ENCODE measurements at places on chromosomes 11 and 22. TPM values are rescaled to one million over a fixed set of nuclear protein-coding genes. Genes with fewer than 3 reads are reported as not detected.

The INS gene
- polyA plus RNA-seq, result 0.39 TPM

The KCNE3 gene
- polyA plus RNA-seq, result 33.1 TPM

The DNAJB13 gene
- 0.22 TPM for polyA plus RNA-seq

The OR6M1 gene
- not detected for polyA plus RNA-seq

The JAM3 gene
- 15.7 TPM for polyA plus RNA-seq

The OR2D2 gene
- polyA plus RNA-seq, result not detected

The MYO18B gene
- 0.24 TPM for polyA plus RNA-seq

DNA sequence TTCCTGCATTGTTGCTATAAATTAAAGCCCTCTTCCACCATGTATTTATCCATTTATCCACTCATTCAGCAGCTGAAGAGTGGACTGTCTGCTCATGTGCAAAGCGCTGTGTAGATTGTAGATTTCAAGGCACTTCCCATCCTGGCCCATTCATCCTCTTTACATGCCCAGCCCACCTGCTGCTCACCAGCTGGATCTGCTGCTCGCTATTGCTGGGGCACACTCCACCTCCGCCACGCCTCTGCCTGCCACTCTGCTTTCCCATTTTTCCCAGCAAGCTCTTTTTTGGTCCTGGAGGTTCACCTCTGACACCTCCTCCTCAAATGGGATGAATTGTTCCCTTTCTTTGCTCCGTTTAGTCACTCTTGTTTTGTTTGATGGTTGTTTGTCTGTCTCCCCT is 48.3 kb downstream of the CEP164 start:
- DNase-seq, result no peak

GRCh38 chr11:68962527-68963250 is 18.1 kb downstream of the MRGPRD start:
- DNase-seq, result no peak

- no peak for DNase-seq
These were observed 834.6 kb downstream of the TBC1D22A start for GRCh38 chr22:47597041-47597440.

DNA sequence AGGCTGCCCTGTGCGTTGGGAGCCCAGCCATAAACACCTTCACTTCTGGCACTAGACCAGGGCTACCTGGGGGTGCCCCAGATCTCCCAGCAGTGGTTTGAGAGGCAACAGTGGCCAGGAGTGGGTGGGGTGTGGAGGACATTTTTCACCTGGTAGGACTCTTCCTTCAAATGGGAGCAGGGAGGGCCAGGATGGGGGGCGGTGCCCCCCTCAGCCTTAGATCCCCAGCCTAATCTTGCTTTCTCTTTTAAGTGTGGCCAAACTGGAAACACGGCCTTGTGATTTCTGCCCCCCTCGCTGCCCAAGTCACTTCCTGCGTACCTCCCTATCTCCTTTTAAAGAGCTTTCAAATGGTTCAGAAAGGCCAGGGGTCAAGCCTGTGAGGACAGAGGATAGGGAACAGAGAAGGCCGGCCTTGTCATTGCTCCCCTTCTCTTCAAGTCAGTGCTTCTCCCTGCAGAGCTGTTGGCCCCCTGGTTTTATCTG is 800 bp downstream of the KCNJ5 start:
- no peak for DNase-seq

DNA sequence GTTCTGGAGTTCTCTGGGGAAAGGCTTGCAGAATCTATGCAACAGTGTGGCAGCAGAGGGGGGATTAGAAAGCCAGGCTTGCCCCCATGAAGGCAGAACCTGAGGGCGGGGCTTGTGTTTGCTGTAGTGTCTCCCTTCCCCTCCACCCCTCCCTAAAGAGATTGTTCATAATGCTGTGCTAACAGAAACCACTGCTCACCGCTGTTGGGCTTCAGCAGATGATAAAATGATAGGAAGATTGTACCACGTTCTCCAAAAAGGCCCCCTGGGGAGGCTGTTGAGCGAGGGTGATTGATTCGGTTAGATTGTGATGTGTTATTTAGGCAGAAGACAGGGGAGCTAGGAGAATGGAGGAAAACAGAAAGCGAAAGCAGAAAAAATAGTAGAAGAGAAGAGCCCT is 215.2 kb upstream of the NCAM1 start:
- DNase-seq, result no peak

DNA sequence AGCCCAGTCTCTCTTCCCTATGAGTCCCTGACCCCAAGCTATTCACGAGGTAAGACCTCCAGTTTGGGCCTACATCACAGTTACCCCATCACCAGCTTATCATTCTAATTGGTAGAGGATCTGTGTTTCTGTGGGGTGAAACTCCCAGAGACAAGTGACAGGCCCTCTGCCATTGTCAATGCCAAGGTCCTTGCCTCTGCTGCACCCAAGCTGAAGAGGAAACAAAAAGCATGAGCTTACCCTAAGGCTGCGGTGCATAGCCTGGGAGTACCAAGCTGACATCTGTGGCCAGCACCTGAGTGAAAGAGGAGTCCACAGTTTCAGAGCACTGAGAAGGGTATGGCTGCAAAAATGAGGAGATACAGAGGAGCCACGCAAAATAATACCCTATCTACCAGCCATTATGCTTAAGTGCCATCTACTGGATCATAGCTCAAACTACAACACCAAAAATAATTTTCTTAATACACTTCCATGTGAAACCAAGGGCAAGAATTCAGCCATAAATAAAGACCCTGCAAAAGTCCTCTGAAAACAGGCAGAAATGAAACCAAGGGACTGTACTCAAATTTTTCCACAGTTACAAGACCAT is 62.3 kb upstream of the ANO5 start:
- no peak for DNase-seq
